AG04450 (cell line): ENCODE measurements at places on chromosomes 6 and 20. TPM values are rescaled to one million over a fixed set of nuclear protein-coding genes. Genes with fewer than 3 reads are reported as not detected.

DNA sequence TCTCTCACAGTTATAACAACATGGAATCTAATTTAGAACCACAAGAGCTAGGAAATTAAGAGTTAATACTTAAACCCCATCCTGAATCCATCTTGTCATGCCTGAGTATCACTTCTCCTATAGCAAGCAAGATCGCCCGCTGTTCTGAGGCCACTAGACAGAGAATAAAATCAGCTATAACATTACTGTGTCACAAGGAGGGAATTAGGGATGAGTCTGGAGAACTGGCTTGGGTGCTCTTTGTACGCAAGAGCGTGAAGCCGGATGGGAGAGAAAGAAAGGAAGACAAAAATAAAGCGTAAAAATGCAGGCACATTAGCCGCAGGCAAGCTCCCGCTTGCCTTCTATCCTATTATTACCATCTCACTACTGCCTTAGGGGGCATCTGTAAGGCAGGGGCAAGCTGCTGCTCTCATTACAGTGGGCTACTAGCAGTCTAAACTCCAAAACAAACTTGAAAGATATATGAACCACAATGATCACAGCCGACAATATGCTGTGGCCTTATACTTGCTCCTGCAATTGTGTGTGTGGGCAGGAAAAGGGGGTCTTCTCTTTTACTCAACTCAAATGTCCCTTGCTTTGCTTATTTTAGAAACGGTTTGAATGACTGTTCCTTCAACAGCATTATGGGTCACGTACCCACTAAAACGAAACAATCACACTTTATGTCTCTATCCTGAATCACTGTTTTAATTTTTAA lies 81.9 kb downstream of the GJA10 start:
- DNase-seq: no peak

LRRC73 gene
- polyA plus RNA-seq: 0.14 and 0.16 TPM in 2 replicates

TRMT6 gene
- 8.3 and 10.2 TPM in 2 replicates for polyA plus RNA-seq

MOG gene
- polyA plus RNA-seq: not detected in 2 replicates

GRCh38 chr20:35598899-35599775 lies 16.5 kb upstream of the SPAG4 start:
- DNase-seq: no peak
